Thyroid gland (tissue), 4 donors: ENCODE measurements at places on chromosomes 2 and 18. TPM values are rescaled to one million over a fixed set of nuclear protein-coding genes. Genes with fewer than 3 reads are reported as not detected.

- H3K27ac ChIP-seq, result no peak overlapping the region
- peaks cover 4% of the 10 kb centered on the region for H3K4me1 ChIP-seq
- H3K36me3 ChIP-seq, result no peaks in the 10 kb centered on the region
- DNase-seq, result no peak
- H3K4me3 ChIP-seq, result no peak overlapping the region
Measured at GRCh38 chr2:240834377-240834975, 14.5 kb upstream of the KIF1A start.

- no peak overlapping the region for H3K27ac ChIP-seq
- H3K4me3 ChIP-seq, result no peak overlapping the region
- no peaks in the 10 kb centered on the region for H3K36me3 ChIP-seq
Measured at GRCh38 chr18:49304751-49305150, 155.7 kb downstream of the DYM start.

DNA sequence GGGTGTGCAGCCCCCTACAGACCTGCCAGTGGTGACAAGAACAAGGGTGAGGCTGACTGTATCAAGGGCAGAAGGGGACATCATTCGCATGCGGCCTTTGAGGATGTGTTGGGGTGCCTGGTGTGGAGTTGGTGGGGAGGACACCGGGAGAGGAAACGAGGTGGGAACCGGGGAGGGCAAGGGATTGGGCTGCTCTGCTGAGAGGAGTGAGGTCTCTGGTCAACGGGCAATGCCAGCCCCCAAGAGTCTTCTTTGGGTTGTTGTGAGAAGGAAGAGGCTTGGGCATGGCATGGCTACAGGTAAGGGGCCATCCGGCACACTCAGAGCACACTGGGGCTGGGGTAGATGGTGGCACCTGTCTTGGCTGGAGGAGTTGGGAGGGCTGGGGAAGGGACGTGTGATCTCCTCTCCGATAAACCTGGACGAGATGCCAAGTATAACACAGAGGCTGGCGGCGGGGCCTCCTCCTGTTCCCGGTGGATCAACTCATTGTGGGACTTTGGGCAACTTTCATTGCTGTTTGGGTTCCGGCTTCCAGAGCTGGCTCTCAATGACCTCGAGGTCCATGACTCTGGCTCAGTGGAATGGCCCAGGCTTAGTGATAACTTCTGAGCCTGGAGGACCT is 37.0 kb downstream of the KCNF1 start:
- no peak overlapping the region for H3K4me3 ChIP-seq
- H3K4me1 ChIP-seq, result no peaks in the 10 kb centered on the region
- no peak for DNase-seq
- no peaks in the 10 kb centered on the region for H3K27me3 ChIP-seq

DNA sequence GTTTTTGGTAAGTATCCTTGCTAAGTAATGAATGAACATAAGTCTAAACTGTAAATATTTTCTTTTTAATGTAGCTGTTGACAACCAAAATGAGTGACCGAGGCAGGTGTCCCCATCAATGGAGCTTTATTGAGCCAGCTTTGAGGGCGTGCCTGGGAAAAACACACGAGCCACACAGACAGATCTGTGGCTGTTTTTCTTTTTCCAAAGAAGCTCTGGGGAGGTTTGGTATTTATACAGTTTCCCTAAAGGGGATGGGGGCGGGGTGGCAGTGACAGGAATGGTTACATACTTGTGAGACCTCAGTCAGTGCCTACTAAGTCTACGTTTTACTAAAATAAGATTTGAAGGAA is 11.2 kb downstream of the DBI start:
- no peaks in the 10 kb centered on the region for H3K4me1 ChIP-seq
- DNase-seq, result no peak
- peaks cover 6% of the 10 kb centered on the region for H3K36me3 ChIP-seq
- H3K27me3 ChIP-seq, result no peaks in the 10 kb centered on the region

GRCh38 chr2:45380131-45380836 is 230.8 kb downstream of the SRBD1 start:
- no peak overlapping the region for H3K4me3 ChIP-seq
- no peaks in the 10 kb centered on the region for H3K36me3 ChIP-seq
- no peak for DNase-seq
- no peaks in the 10 kb centered on the region for H3K4me1 ChIP-seq

- no peak overlapping the region for H3K27ac ChIP-seq
- H3K36me3 ChIP-seq, result no peaks in the 10 kb centered on the region
- no peak overlapping the region for H3K4me3 ChIP-seq
Measured at GRCh38 chr2:227888289-227888688, 16.9 kb downstream of the DAW1 start.

- H3K4me3 ChIP-seq, result no peak overlapping the region
- no peaks in the 10 kb centered on the region for H3K36me3 ChIP-seq
- H3K4me1 ChIP-seq, result no peaks in the 10 kb centered on the region
- no peak for DNase-seq
- H3K27ac ChIP-seq, result no peak overlapping the region
Measured at GRCh38 chr2:82690757-82691411, 1768.2 kb downstream of the SUCLG1 start.

- no peaks in the 10 kb centered on the region for H3K27me3 ChIP-seq
- DNase-seq, result no peak
- H3K4me3 ChIP-seq, result no peak overlapping the region
- peaks cover 4% of the 10 kb centered on the region for H3K4me1 ChIP-seq
- no peaks in the 10 kb centered on the region for H3K36me3 ChIP-seq
Measured at GRCh38 chr2:196610796-196611195, 28.7 kb upstream of the CCDC150 start.

GRCh38 chr18:63016270-63016669 is 300.9 kb downstream of the PHLPP1 start:
- no peaks in the 10 kb centered on the region for H3K27me3 ChIP-seq
- H3K4me3 ChIP-seq, result no peak overlapping the region
- H3K36me3 ChIP-seq, result no peaks in the 10 kb centered on the region

GRCh38 chr2:146386096-146386495 is 1458.7 kb upstream of the ACVR2A start:
- no peaks in the 10 kb centered on the region for H3K36me3 ChIP-seq
- H3K27ac ChIP-seq, result no peak overlapping the region
- no peaks in the 10 kb centered on the region for H3K27me3 ChIP-seq
- no peak overlapping the region for H3K4me3 ChIP-seq
- DNase-seq, result no peak

DNA sequence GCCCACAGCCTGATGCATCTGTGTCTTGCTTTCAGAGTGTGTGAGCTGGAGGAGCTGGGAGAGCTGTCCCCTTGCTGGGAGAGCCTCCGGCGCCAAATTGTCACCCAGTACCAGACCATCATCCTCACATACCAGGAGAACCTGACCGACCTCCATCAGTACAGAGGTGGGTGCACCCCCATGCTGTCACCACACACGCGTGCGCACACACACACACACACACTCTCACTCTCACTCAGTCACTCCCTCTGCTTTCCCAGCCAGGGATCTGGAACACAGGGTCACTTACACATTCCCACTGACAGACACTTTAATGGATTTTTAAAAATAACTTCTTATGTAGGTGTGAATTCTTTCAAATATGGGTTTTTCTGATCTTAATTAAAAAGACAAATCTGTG is 64.5 kb downstream of the COA5 start:
- no peaks in the 10 kb centered on the region for H3K27me3 ChIP-seq
- no peak overlapping the region for H3K27ac ChIP-seq
- H3K4me1 ChIP-seq, result peaks cover 3% of the 10 kb centered on the region
- peaks cover 15% of the 10 kb centered on the region for H3K36me3 ChIP-seq

DNA sequence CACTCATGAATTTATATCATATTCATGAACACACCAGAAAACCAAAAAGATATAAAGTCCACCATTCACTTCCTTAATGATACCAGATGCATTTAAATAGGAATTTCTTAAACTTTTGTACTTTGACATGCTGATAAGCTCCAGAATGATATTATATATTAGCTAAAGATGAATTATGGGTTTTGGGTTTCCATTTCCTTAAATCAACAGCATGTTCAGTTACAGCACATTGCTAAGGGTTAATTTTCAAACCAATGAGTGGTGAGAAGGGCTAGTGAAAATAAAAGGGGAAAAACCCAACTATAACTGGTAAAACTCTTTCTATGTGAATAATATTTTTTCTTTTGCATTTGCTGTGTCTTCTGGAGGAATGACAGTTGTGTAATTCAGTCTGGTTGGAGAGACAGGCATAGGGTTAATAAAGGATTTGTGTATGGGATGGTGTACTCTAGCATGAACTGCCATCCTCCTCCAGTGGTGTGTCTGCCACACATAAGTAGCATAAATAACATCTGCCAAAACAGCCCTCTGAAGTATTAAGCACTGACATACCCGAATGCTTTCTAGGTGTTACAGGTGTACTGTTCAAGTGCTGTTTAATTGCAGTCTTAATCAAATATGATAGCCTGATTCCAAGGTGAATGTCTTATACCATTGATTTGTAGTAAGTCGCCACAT is 19.3 kb upstream of the CPS1 start:
- no peaks in the 10 kb centered on the region for H3K27me3 ChIP-seq
- no peaks in the 10 kb centered on the region for H3K36me3 ChIP-seq
- DNase-seq, result no peak
- no peak overlapping the region for H3K4me3 ChIP-seq

DNA sequence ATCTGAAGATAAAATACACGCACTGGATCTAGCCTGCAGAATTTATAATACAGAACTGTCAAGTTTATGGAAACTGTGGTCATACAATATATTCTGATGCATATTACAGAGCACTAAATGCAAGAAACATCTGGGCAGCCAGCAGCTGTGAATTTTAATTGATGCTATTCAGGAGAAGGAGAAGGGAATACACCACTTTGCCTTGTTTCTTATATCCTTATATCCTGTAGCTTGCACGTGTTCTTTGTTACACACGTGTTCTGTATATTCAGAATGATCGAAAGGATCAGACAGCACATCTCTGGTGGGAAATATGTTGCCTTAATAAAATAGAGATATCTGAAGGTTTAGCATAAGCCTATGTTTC is 335.8 kb downstream of the AGPS start:
- no peak overlapping the region for H3K27ac ChIP-seq
- H3K36me3 ChIP-seq, result no peaks in the 10 kb centered on the region
- no peak for DNase-seq
- H3K4me1 ChIP-seq, result no peaks in the 10 kb centered on the region

DNA sequence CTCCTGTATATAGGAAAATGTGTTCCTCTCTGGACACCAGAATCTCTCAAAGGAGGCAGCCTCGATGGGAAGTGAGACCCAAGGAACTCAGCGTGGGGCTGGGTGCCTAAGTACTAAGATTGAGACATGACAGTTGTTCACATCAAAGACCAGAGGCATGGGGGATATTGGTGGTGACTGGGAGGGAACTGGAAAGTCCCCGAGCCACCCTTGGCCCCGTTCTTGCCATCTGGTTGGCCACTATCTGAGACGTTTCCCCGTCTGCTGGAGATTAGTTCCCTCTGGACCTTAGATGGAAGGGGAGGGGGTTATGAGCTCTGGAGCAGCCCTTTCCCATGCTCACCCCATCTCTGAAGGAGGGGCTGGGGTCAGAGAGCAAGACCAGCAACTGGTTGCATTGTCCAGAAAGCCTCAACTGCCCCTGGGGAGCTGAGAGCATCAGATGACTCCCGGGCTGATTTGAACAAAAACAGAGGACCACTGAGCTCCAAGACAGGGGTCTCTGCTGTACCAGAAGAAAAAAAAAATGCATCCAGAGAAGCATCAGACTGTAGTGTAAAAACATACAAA is 11.8 kb downstream of the FBLN7 start:
- no peak for DNase-seq
- no peaks in the 10 kb centered on the region for H3K4me1 ChIP-seq
- no peaks in the 10 kb centered on the region for H3K36me3 ChIP-seq
- no peak overlapping the region for H3K4me3 ChIP-seq
- no peaks in the 10 kb centered on the region for H3K27me3 ChIP-seq
- H3K27ac ChIP-seq, result no peak overlapping the region

GRCh38 chr2:72204786-72205503 is 57.3 kb upstream of the CYP26B1 start:
- H3K36me3 ChIP-seq, result no peaks in the 10 kb centered on the region
- H3K4me3 ChIP-seq, result no peak overlapping the region
- H3K27ac ChIP-seq, result no peak overlapping the region
- H3K4me1 ChIP-seq, result no peaks in the 10 kb centered on the region

GRCh38 chr2:17849275-17849674 is 29.2 kb upstream of the KCNS3 start:
- no peaks in the 10 kb centered on the region for H3K4me1 ChIP-seq
- no peaks in the 10 kb centered on the region for H3K36me3 ChIP-seq
- H3K4me3 ChIP-seq, result no peak overlapping the region
- no peak for DNase-seq

DNA sequence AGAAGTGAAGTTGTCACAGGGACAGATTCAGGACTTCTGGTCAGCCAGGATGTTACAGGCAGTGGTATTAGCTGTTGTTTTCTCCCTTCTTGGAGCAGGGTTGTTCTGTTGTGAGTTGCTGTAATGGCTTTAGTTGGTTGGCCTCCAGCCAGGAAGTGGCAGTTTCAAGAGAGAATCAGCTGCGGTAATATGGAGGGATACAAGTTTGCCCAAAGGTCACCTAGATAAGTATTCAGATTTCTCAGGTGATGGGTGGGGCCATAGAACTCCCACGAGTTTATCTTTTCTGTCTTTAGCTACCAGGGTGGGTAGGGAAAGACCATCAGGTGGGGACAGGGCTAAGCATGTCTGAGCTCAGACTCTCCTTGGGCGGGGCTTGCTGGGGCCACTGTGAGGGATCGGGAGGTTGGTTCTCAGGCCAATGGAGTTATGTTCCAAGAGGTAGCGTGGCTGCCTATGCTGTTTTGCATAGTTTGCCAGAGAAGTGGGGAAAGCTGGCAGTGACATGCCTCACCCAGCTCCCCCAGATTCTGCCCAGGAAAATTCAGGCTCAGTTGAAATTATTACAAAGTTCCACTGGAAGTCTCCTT is 640.4 kb upstream of the CHAC2 start:
- H3K4me1 ChIP-seq, result no peaks in the 10 kb centered on the region
- H3K27ac ChIP-seq, result no peak overlapping the region
- no peaks in the 10 kb centered on the region for H3K36me3 ChIP-seq
- no peaks in the 10 kb centered on the region for H3K27me3 ChIP-seq

- no peaks in the 10 kb centered on the region for H3K4me1 ChIP-seq
- H3K27ac ChIP-seq, result no peak overlapping the region
- DNase-seq, result peak; percentile 9
- peaks cover 15% of the 10 kb centered on the region for H3K36me3 ChIP-seq
Measured at GRCh38 chr2:246489-247144, 17.2 kb downstream of the SH3YL1 start.

DNA sequence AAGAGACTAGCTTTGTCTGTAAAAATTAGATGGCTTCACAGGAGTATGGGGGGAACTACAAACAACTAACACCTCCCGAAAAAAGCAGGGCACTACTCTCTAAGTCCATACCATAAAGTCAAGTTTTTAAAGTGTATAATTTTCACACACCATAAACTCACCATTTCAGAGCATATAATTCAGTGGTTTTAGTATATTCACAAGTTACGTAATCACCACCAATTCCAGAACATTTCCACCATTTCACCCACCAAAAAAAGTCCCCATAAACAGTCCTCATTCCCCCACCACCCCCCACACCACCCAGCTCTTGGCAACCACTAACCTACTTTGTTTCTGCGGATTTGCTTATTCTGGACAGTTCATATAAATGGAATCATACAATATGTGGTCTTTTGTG is 33.8 kb downstream of the CFAP36 start:
- DNase-seq, result no peak
- peaks cover 5% of the 10 kb centered on the region for H3K36me3 ChIP-seq
- H3K27ac ChIP-seq, result peak overlapping the region; percentile 1
- H3K27me3 ChIP-seq, result no peaks in the 10 kb centered on the region
- peaks cover 8% of the 10 kb centered on the region for H3K4me1 ChIP-seq
- no peak overlapping the region for H3K4me3 ChIP-seq

Gene FOXI3
- not detected for total RNA-seq

Gene CXCR1
- total RNA-seq, result 0.50 TPM

Gene CRYBA2
- not detected for total RNA-seq

Gene ZNF532
- total RNA-seq, result 110 TPM

Gene SLC19A3
- total RNA-seq, result 0.79 TPM

Gene SLC5A7
- total RNA-seq, result not detected

Gene LGALSL
- 8.7 TPM for total RNA-seq

Gene MYO1B
- total RNA-seq, result 24.7 TPM

Gene VWA3B
- not detected for total RNA-seq

Gene ANKRD29
- total RNA-seq, result 4.6 TPM

Gene CAPN14
- total RNA-seq, result not detected

Gene IMPACT
- 32.6 TPM for total RNA-seq
